ENCODE measurements at places on chromosomes 5 and 9.

DNA sequence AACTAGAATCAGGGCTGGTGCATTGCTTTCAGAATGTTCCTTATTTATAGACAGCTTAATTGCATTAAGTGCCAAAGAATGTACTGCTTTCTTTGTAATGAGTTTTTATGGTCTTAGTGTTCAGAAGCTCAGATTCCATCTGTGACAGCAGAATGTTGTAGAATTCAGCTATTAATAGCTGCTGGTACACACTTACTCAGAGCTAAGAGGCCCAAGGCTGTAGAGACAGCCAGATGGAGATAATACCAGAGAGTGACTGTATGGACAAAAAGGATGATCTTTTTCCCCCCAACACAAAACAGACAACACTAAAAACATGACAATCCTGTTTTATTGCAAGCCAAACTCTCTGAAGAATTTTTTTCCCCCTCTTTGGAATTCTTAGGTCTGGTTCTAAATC lies 50.2 kb downstream of the PPP2R2B start:
- no peak for DNase-seq

- DNase-seq = no peak
Measured at GRCh38 chr5:109239456-109239855, 170.3 kb downstream of the PJA2 start.

GRCh38 chr5:117295941-117296340 lies 721.3 kb upstream of the SEMA6A start:
- DNase-seq = no peak

DNA sequence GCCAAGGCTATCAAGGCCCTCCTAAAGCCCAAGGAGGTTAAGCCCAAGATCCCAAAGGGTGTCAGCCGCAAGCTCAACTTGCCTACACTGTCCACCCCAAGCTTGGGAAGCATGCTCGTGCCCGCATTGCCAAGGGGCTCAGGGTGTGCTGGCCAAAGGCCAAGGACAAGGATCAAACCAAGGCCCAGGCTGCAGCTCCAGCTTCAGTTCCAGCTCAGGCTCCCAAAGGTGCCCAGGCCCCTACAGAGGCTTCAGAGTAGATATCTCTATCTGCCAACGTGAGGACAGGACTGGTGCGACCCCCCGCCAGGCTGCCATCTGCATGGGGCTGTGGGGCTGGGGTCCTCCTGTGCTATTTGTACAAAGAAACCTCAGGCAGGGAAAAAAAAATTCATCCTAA lies 3.3 kb downstream of the HOMER1 start:
- no peak for DNase-seq

DNA sequence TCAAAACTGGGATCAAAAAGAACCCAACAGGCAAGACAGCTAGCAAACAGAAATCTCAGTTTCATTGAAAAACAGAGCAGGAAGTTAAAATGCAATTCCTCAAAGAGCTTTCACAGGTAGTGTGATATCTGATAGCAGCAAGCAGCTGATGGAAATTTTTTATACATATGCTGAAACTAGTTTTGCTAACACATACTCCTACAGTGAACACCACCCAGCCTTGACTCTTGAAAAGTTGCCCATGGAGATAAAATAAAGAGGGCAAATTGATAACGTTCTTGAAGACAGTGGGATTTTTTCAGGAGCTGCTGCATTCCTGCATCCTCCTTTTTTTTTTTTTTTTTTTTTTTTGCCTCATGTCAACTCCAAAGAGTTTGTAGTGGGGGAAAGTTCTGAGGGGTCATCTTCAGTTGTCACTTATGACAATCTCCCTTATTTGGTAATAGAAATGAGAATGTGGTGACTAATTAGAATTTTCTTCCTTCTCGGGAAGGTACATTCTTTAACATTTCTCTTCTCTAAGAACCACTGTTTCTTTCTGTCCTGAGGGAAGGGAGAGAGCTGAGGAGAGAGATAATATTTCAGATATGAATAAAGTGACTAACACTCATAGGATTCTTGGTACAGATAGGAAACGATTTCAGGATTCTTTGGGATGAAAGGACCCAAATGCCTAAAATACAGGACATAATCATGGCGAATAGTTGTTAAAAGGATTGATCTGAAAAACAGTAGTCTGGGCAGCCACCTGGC lies 24.6 kb downstream of the SH3RF2 start:
- DNase-seq = no peak

GRCh38 chr9:132894346-132894745 lies 15.6 kb downstream of the SPACA9 start:
- DNase-seq = no peak

- no peak for DNase-seq
Measured at GRCh38 chr5:180454752-180455151, 39.4 kb upstream of the CNOT6 start.

DNA sequence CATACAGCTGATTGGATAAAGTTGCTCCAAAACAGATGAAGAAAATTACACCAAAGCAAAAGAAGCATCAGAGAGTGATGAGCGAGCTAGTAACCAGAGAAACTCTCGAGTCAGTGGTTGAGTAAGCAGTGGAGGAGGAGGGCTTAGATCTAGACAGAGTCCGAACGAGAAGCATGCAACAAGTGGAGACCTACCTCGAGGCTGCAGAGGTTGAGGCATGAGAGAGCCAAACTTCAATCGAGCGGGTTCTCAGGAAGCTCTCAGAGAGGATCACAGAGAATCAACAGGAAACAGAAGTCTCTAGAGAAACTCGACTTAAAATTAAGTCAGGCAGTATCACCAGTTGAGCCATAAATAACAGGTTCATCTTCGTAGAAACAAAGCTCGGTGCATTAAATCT lies 6.1 kb downstream of the RUSC2 start:
- no peak for DNase-seq

DNA sequence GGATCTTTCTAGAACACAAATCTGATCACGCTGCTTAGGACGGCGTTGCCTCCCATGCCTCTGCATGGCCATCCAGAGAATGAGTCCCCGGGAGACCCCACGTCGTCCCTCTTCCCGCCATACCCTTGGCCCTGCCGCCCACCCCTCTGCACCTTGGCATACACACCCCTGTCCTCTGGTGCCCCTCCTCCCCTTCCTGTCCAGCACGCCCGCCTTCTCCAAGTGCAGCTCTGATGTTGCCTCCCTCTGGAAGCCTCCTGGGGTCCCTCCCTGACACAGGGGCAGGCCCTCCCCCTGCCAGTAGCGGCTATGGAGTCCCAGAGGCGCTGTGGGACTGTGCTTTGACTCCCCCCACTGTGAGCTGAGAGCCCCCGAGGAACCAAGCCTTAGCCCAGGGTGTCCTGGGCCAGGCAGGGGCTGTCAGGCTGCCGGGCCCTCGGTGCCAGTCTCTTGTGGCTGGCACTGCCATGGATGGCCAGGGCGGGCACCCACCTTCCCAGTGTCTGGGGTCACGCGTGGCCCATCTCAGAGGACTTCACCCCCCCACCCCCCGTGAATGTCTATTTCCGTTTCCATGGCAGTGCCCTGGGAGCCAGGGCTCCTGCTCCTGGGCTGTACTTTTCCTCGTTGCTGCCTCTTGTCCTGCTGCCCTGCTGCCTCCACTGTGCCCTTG lies 70.5 kb upstream of the RNU6ATAC start:
- no peak for DNase-seq

GRCh38 chr5:140205216-140205615 lies 30.2 kb downstream of the CYSTM1 start:
- no peak for DNase-seq

- DNase-seq = no peak
Measured at GRCh38 chr9:94921092-94921471, 194.6 kb downstream of the AOPEP start.

GRCh38 chr5:146731909-146732659 lies 146.5 kb downstream of the PPP2R2B start:
- no peak for DNase-seq

GRCh38 chr9:126699401-126699881 lies 85.7 kb downstream of the LMX1B start:
- DNase-seq = no peak
